ENCODE measurements at places on chromosomes 5 and 9.

GRCh38 chr5:83184534-83184933 is 107.2 kb downstream of the XRCC4 start:
- DNase-seq, result no peak

- no peak for DNase-seq
These were observed 15.8 kb downstream of the RICTOR start for GRCh38 chr5:39058178-39058921.

- no peak for DNase-seq
These were observed 33.5 kb upstream of the HSPB3 start for GRCh38 chr5:54421976-54422375.

DNA sequence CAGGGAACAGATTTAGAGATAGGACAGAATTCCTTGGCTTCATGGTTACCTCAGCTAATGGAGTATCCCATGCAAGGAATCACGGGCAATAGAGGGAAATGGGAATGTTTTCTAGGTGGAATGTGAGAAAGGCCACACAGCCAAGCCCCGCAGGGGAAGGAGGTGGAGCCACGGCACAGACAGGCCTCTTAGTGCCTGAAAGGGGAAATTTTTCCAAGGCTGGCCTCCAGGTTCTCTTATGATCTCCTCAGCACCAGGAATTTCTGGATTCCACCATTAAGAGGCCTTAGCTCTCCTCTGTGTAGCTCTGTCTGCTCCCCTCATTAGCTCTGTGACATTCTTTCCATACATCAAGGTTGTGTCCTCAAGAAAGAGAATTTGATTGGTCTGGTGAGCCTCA is 124.7 kb downstream of the GALNT10 start:
- no peak for DNase-seq

DNA sequence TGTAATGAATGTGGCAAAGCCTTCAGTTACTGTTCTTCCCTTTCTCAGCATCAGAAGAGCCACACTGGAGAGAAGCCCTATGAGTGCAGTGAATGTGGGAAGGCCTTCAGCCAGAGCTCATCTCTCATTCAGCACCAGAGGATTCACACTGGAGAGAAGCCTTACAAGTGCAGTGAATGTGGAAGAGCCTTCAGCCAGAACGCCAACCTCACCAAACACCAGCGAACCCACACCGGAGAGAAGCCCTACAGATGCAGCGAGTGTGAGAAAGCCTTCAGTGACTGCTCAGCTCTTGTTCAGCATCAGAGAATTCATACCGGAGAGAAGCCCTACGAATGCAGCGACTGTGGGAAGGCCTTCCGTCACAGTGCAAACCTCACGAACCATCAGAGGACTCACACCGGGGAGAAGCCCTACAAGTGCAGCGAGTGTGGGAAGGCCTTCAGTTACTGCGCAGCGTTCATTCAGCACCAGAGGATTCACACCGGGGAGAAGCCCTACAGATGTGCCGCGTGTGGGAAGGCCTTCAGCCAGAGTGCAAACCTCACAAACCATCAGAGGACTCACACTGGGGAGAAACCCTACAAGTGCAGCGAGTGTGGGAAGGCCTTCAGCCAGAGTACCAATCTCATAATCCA is 6.8 kb downstream of the RPL12 start:
- peak; percentile 61 for DNase-seq

DNA sequence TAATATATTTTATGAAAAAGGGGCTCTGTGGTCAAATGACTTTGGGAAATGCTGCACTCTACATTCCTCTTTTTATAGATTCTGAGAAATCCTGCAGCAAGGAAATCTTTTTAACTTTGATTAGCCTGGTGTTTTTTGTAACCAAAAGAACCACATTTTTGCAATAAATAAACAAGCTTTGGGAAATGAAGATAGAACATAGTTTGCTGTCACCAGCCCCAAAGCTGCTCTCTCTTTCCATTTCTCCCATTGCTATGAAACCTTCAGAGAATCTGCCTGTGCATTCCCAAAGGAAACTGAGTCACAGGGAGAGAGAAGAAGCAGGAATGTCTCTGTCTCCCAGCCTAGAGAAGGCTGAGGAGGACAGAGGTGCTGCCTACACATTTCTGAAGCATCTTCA is 59.0 kb downstream of the COL15A1 start:
- no peak for DNase-seq

- no peak for DNase-seq
These were observed 165.2 kb upstream of the NFIB start for GRCh38 chr9:14479163-14479560.

GRCh38 chr5:35861718-35862117 is 5.0 kb downstream of the IL7R start:
- DNase-seq, result no peak

- no peak for DNase-seq
These were observed 89.6 kb upstream of the FCN2 start for GRCh38 chr9:134791009-134791408.

GRCh38 chr5:149779124-149779465 is 49.0 kb downstream of the PPARGC1B start:
- no peak for DNase-seq

- no peak for DNase-seq
These were observed 176.5 kb downstream of the CDK5RAP2 start for GRCh38 chr9:120403543-120403856.

DNA sequence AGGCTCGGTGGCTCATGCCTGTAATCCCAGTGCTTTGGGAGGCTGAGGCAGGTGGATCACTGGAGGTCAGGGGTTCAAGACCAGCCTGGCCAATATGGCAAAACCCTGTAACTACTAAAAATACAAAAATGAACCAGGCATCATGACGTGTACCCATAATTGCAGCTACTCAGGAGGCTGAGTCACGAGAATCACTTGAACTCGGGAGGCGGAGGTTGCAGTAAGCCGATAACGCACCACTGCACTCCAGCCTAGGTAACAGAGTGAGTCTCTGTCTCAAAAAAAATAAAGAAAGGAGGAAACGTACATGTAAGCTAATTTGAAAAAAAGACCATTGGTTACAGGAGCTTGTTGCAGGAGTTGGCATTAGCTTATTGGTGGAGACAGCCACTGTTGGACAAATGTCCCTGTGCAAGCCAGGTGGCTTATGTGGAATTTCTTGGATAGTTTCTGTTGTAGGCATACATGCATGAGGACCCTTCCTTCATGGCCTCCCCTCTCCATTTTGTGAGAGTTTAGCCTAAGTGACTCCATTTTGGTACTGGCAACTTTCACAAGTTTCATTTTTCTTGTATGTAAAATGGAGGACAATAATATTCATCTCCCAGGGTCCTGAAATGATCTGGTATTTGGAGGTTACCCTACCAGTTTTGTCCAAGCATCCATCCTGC is 16.8 kb upstream of the RAB14 start:
- no peak for DNase-seq

DNA sequence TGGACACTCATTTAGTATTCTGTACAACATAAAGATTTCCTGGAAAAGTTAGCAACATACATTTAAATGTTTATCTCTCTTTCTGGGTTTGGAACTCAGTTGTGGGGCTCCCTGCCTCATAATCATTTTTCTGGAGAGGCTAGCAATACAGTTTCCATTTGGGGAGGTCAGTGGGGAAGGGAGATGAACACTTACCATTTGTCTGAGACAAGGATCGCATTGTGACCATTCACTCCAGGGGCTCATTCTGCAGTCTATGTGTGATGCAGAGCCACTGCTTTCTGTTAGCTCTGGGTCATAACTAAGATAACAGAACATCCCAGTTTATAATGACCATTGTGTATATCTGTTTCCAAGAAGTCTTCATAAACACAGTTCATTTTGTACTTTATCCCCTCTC is 22.4 kb downstream of the C9 start:
- no peak for DNase-seq

GRCh38 chr5:58629271-58630159 is 46.6 kb downstream of the RAB3C start:
- DNase-seq, result no peak

GRCh38 chr5:181047921-181048320 is 7.9 kb downstream of the BTNL9 start:
- DNase-seq, result no peak

GRCh38 chr5:998246-999031 is 10.2 kb upstream of the NKD2 start:
- no peak for DNase-seq

DNA sequence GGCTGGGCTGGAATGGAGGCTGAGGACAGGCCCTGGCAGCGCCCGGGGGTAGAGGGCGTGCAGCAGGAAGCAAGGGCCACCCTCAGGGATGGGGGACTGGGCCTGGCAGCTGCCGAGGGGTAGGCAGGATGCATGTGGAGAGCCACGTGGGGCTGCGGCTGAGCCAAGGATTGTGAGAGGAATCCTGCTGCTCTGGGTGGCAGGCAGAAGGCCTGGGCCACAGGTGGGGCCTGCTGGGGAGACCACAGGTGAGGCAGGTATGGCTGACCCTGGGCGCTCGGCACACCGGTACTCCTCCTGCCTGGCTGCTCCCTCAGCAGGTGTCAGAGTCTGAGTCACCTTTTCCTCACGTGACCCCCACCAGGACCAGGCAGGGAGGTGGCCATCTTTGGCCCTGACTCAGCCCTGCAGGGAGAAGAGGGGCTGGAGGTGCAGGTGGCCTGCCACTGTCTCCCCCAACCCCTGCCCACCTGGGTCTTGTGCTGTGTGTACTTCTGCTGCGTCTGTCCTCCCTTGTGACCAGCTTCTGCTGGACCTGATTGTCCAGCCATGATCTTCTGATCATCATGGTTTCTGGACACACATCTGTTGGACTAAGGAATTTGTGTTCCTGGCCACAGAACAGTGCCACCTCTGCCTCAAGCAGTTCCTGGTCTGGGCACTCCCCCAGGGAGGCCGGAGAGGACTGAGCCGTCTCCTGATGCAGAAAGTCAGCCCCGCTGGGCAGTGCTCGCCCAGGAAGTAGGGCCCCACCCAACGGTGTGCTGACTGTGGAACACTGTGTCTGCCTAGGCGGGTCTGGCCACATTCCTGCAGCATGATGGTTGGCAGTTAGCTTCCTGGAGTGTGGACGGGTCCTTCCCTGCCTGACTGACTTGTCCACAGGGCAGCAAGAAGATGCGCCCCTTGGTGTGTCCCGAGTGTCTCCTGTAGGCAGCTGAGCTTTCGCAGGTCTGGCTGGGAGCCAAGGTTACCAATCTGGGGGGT is 6.4 kb downstream of the ARRDC1 start:
- peak; percentile 58 for DNase-seq

GRCh38 chr5:157680239-157680638 is 8.9 kb downstream of the C5orf52 start:
- DNase-seq, result no peak

DNA sequence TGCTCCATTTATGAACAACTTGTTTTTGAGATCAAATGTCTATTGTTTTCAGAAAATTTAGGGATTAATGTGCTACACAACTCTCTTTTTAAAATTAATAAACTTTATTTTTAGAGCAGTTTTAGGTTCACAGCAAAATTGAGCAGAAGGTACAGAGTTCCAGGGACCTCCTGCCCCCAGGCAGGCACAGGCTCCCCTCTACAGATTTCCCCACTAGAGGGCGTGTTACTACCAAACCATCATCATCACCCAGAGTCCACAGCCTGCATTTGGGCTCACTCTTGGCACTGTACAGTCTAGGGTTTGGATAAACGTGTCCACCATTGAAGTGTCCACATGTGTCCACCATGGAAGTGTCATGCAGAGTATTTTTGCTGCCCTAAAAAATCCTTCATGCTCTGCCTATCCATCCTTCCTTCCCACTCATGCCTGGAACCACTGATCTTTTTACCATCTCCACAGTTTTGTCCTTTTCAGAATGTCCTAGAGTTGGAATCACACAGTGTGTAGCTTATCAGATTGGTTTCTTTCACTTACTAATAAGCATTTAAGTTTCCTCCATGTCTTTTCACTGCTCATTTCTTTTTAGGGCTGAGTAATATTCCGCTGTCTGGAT is 61.7 kb downstream of the MRPL36 start:
- peak; percentile 55 for DNase-seq

DNA sequence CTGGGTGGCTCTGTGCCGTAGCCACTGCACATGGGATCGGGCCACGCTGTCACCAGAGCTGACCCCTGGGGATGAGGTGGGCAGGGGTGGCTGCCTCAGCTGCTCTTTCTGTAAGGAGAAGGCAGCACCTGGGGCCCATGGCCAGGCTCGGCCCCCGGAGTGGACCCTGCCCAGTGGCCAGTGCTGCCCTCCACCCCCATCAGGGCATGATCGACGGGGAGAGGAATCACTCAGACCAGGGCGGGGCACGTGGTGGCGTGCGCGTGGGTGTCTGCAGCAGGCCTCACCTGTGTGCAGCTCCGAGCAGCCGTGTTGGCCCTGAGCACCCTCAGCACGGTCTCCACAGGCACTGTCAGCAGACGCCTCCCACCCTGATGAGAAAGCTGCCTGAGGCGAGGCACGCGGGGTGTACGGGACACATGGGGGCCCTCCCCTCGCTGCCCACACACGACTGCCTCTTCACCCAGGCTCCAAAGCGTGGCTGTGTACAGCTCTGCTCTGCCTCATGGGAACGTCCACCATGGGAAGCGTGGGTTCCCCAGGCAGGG is 8.6 kb upstream of the CARD9 start:
- no peak for DNase-seq

- DNase-seq, result no peak
These were observed 2202.2 kb upstream of the C9orf72 start for GRCh38 chr9:29775491-29775890.

DNA sequence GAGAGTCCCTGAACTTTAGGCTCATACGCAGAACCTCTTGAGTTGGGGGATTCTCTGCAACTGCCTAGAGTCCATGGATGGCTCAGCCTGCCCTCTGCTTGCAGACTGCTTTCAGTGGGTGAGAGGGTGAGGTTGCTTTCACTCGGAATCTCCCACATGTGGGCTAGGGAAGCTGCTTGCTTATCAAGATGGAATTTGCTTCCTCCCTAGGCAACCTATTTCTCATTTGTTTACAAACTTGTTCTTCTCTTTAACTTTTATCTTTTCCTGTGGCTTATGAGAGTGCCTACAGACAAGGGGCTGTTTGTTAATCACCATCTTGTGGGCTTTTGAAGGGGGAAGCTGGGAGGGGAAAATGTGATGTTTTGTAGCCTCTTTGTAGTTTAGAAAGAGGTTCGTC is 10.0 kb downstream of the TLE4 start:
- peak; percentile 40 for DNase-seq

DNA sequence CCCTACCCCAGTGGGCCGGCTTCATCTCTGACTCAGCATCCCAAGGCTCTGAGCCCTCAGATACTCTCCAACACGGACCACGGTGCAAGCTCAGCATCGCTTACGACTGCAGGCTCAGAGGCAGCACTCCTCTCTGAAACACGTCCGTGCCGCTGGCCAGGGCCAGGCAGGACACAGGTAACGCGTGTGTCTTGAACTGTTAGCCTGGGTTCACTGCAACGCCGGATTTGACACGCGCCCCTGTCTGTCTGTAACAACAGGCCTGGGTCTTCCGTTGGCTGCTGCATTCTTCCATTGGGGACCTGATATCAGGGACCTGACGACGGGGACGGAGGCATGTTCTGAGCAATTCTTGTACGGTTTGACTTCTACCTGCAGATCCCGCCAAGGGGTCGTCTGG is 6.4 kb downstream of the SLC6A3 start:
- no peak for DNase-seq

DNA sequence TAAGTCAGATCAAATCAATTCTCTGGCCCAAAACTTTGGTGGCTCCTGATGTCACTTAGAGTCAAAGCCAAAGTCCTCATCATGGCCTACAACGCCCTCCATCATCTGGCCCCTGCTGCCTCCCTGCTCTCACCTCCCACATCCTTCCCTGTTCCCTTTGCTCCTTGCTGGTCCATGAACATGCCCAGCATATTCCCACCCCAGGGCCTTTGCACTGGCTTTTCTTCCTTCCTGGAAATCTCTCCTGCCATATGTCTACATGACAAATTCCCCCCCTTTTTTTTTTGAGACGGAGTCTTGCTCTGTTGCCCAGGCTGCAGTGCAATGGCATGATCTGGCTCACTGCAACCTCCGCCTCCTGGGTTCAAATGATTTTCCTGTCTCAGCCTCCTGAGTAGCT is 11.1 kb upstream of the PSD2 start:
- no peak for DNase-seq

All from activated T-cell treated with anti-CD3 and anti-CD28 coated beads, Interleukin-2, amount 50 U/mL, for 48 hours (primary cell).